ENCODE measurements at places on chromosomes 5 and 9.

DNA sequence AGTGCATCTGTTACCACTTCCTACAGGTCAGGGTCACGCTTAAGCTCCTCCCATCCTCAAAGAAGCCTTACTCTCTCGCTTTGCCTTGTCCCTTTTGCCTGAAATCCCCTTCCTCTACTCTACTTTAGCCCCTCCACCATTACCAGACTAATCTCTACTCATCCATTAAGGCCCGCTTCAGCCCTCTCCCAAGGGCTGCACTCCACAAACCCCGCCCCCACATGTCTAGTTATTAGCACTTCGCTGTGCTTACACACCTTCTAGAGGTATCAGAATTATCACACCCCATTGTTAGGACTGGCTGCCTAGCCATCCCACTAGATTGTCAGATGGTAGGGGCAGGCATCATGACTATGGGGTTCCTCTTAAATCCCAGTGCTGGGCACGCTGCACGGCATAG is 565.7 kb upstream of the WWC1 start:
- no peak for DNase-seq

DNA sequence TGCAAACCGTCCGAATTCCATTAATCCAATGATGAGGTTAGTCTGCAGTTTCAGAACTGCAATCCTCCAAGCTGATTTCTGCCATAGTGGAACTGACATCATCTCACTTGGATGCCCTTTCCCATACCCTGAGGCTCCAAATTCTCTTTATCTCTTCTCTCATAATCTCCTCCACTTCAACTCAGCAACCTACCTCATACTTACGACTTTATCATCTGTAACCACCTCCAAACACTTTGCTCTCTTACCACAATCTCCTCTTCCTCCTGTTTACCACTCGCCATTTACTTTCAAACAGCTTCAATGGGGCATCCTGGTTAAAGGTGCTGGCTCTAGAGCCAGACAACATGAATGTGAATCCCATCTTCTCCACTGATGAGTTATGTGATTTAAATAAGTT is 223.2 kb downstream of the EPB41L4A start:
- DNase-seq: no peak

DNA sequence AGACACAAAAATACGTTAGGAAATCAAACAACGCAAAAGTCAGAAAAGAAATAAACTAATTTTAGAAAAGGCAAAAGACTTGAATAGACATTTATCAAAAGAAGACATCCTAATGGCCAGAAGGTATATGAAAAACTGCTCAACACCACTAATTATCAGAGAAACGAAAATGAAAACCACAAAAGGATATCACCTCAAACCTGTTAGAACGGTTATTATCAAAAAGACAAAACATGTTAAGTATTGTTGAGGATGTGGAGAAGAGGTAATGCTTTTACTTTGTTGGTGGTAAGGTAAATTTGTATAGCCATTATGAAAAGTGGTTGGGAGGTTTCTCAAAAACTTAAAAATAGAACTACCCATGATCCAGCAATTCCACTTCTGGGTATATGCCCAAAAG is 230.0 kb upstream of the RGMB start:
- no peak for DNase-seq

GRCh38 chr5:115415143-115415491 is 118.7 kb upstream of the CCDC112 start:
- DNase-seq: no peak

GRCh38 chr9:108103046-108103693 is 613.6 kb upstream of the KLF4 start:
- DNase-seq: no peak

GRCh38 chr5:73515232-73515631 is 17.0 kb downstream of the BTF3 start:
- no peak for DNase-seq

GRCh38 chr9:124771867-124772679 is 962 bp upstream of the NR6A1 start:
- peak; percentile 29 for DNase-seq

DNA sequence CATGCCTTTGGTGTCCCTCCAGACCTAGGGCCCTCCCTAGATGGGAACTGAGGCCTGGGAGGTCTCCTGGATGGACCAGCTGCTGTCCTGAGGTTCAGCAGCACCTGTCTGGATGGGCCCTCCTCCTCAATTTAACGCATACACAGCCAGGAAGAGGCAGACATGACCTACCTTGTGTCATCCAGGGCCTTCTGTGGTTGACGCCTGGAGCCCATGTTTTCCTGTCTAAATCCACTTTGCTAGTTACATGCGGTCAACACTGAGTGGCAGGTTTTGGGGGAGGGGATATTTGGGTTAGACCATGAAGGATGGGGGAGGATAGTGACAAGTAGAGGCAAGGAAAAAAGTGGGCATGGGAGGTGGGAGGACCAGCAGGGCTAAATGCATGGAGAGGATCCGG is 3.1 kb upstream of the STC2 start:
- no peak for DNase-seq

- no peak for DNase-seq
These were observed 8.4 kb upstream of the UGT3A1 start for GRCh38 chr5:35999547-35999946.

- DNase-seq: no peak
These were observed 13.0 kb downstream of the SLC25A25 start for GRCh38 chr9:128081056-128081455.

- DNase-seq: no peak
These were observed 145.2 kb upstream of the CDH12 start for GRCh38 chr5:22998362-22998761.

DNA sequence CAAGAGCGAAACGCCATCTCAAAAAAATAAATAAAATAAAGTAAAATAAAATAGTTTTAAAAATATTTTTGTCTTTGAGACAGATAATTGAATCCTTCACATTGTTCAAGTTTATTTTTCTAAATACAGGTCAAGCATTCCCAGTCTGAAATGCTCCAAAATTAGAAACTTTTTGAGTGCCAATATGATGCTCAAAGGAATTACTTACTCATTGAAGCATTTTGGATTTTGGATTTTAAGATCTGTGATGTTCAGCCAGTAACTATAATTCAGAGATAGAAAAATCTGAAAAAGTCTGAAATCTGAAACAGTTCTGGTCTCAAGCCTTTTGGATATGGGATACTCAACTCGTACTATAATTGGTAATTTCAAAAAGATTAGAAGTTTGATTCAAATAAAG is 39.8 kb downstream of the RBM27 start:
- DNase-seq: no peak

GRCh38 chr5:171574376-171574775 is 154.9 kb downstream of the FGF18 start:
- DNase-seq: no peak

GRCh38 chr5:110865400-110866094 is 126.7 kb downstream of the SLC25A46 start:
- DNase-seq: no peak

- no peak for DNase-seq
These were observed 60.4 kb downstream of the STK10 start for GRCh38 chr5:172127581-172127980.

DNA sequence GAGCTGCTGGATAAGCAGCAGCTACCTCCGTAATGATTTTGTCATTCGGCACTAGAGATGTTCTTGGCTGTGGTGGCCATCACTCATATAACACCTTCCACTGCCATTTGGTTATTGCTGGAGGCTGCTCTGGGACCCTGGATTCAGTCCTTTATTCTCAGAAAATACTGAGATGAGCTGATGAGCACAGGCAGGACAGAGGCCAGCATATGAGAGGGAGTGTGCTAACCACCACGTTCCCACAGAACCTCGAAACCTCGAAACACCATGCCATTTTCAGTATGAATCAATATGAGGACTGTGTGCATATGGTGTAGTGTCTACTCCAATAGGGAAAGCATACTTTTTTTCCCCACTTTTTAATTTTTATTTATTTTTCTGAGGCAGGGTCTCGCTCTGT is 56.6 kb downstream of the ADAM19 start:
- no peak for DNase-seq

DNA sequence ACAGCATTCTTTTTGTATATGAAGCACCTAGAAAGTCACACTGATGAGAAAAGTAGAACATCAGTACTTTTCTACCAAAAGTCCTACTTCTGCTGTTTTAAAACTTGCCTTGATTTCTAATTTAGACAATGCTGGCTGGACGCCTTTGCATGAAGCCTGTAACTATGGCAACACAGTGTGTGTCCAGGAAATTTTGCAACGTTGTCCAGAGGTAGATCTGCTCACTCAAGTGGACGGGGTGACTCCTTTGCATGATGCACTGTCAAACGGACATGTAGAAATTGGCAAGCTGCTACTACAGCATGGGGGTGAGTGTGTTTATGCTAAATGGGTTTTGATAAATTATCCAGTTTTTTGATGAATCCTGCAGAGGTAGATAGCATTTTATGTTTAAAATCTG is 73.5 kb downstream of the SLF1 start:
- no peak for DNase-seq

DNA sequence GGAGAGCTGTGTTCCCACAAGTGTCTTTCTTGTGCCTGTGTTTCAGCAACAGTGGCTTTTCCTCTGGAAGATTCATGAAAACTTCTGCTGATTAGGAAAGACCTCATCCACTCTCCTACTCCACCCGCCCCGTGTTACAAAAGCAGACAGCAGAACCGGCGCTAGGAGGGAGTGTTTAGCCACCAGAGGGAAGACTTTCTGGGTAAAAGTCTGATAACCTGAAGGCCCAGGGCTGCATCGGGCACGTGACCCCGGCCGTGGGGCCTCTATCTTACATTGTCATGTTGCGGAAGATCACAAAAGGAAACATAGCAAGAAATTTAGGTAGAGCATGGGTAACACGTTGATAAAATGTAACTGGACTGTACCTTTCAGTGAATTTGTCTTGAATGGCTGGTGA is 32.0 kb upstream of the DMRT2 start:
- DNase-seq: no peak

DNA sequence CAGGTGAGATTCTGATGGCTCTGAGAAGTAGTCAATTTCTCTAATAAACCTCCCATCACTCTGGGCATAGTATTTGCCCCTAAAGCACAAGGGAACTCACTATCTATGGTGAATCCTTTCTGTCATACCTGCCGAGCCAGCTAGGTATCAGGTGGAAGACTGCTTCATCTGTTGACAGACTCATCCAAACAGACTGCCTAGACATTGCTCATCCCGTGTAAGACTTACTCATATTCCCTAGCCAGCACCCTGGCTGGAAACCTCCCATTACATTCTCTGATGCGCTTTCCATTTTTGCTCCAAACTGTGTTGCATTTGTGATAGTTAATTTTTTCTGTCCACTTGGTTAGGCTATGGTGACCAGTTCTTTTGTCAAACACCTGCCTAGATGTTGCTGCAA is 595.9 kb downstream of the DNAH5 start:
- no peak for DNase-seq

DNA sequence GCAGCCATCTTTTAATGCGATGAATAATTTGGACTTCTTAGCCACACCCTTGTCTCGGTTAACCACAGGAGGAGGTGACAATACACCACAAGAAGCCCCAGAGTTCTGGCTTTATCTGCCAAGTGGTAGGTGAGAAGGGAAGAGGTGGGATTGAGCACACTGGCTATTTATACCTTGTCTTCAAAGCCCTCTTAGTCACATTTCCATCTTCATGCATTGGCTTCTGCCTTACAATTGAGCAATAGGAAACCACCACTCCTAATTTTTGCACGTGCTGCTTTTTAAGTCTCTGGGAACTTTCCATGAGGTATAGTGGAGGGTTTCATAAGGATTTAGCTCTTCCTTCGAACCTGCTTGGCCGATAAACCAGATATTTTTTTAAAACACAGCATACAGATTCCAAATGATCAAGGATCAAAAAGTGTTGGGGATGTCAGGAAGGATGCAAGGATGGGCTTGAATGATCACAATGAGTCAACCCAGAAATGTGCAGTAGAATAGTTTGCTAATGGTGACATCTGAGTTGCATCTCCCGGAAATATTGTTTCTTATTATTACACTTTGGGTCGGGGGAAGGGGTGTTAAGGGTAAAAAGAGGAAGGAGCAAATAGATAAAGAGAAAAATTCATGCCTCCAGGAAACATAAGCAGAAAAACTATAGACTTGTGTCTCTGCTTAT is 25.5 kb downstream of the PLAC8L1 start:
- DNase-seq: no peak
